Muscle of leg (tissue), 16 donors: ENCODE measurements at places on chromosomes 16 and 17. TPM values are rescaled to one million over a fixed set of nuclear protein-coding genes. Genes with fewer than 3 reads are reported as not detected.

GRCh38 chr16:64589836-64590235 is 532.0 kb downstream of the CDH11 start:
- no peak overlapping the region for H3K27ac ChIP-seq
- peak; percentile 53 for DNase-seq
- H3K27me3 ChIP-seq, result no peaks in the 10 kb centered on the region
- no peaks in the 10 kb centered on the region for H3K36me3 ChIP-seq

DNA sequence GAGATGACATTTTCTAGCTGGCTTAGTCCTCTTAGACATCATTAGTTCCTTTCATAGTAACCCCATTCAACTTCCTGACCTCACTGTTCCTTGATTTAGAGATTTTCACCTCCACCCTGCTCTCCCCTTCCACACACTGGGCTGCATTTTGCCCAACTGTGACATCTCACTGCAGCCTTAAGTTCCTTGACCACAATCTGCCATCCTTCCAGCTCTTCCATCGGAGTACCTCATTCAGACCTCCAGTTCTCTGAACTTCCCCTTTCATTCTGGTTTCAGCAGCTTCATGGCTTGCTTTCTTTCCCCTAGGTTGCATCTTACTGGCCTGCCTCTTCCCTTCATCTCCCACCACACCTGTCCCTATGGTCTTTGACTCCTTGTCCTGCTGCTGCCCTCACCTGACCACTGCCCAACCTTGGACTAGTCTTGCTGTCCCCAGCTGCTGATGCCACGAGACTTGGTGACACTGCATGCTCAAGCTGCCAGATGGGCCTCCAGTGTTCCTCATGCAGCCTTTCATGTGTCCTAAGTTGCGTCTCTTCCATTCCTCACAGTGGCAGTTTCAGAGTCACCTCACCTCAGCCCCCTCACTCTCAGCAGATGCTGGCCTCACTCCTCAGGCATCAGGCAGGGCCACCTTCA is 40.8 kb downstream of the NUP88 start:
- no peaks in the 10 kb centered on the region for H3K4me1 ChIP-seq
- H3K36me3 ChIP-seq, result peaks cover 75% of the 10 kb centered on the region
- no peak for DNase-seq
- no peak overlapping the region for H3K27ac ChIP-seq
- H3K4me3 ChIP-seq, result no peak overlapping the region

- no peak for DNase-seq
- H3K27ac ChIP-seq, result no peak overlapping the region
- peaks cover 3% of the 10 kb centered on the region for H3K27me3 ChIP-seq
- H3K36me3 ChIP-seq, result no peaks in the 10 kb centered on the region
- no peaks in the 10 kb centered on the region for H3K4me1 ChIP-seq
Observed at GRCh38 chr16:77581706-77582105, 140.6 kb upstream of the NUDT7 start.

GRCh38 chr17:17737961-17738894 is 57.0 kb downstream of the RAI1 start:
- peak overlapping the region; percentile 40 for H3K27ac ChIP-seq
- no peak for DNase-seq
- no peak overlapping the region for H3K4me3 ChIP-seq
- H3K36me3 ChIP-seq, result no peaks in the 10 kb centered on the region
- H3K27me3 ChIP-seq, result no peaks in the 10 kb centered on the region

DNA sequence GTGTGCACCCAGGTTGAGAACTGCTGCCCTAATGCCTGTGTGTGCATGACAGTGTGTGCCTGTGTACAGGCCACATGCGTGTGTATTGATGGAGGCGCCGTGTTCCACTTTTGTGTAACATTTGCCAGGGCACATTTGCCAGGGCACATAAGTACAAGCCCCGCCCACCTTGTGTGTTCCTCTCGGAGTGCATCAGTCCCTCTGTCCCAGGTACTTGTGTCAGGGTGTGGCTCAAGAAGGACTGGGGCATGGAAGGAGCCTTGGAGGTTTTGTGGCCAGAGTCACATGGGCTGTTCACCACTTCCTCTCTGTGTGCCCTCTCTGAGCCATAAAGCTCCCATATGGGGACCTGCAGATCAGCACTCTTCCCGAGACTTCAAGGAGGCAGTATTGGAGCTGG is 73.9 kb downstream of the MRM1 start:
- DNase-seq, result no peak
- no peak overlapping the region for H3K4me3 ChIP-seq
- H3K27ac ChIP-seq, result no peak overlapping the region
- H3K27me3 ChIP-seq, result peaks cover 13% of the 10 kb centered on the region
- H3K4me1 ChIP-seq, result no peaks in the 10 kb centered on the region

METRNL gene
- 33.6 TPM for total RNA-seq

DNA sequence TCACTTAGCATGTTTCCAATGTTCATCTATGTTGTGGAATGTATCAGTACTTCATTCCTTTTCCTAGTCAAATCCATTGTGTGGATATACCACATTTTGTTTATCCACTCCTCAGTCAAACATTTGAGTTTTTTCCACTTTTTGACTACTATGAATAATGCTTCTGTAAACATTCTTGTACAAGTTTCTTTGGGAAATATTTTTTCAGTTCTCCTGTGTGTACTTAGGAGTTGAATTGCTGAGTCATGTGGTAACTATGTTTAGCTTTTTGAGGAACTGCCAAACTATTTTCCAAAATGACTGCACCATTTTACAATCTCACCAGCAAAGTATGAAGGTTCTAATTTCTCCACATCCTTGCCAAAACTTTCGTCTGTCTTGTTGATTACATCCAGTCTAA is 223.7 kb upstream of the AXIN2 start:
- no peaks in the 10 kb centered on the region for H3K36me3 ChIP-seq
- no peaks in the 10 kb centered on the region for H3K4me1 ChIP-seq
- DNase-seq, result peak; percentile 82
- no peak overlapping the region for H3K27ac ChIP-seq

GRCh38 chr17:82278786-82279391 is 5.4 kb upstream of the CSNK1D start:
- no peaks in the 10 kb centered on the region for H3K36me3 ChIP-seq
- no peak for DNase-seq
- H3K4me3 ChIP-seq, result no peak overlapping the region
- H3K27ac ChIP-seq, result no peak overlapping the region
- no peaks in the 10 kb centered on the region for H3K27me3 ChIP-seq
- H3K4me1 ChIP-seq, result peaks cover 16% of the 10 kb centered on the region

CRHR1 gene
- total RNA-seq, result 0.09 TPM
